Activated CD4-positive, alpha-beta T cell treated with anti-CD3 and anti-CD28 coated beads for 4 hours (primary cell): ENCODE measurements at places on chromosomes 4 and X.

DNA sequence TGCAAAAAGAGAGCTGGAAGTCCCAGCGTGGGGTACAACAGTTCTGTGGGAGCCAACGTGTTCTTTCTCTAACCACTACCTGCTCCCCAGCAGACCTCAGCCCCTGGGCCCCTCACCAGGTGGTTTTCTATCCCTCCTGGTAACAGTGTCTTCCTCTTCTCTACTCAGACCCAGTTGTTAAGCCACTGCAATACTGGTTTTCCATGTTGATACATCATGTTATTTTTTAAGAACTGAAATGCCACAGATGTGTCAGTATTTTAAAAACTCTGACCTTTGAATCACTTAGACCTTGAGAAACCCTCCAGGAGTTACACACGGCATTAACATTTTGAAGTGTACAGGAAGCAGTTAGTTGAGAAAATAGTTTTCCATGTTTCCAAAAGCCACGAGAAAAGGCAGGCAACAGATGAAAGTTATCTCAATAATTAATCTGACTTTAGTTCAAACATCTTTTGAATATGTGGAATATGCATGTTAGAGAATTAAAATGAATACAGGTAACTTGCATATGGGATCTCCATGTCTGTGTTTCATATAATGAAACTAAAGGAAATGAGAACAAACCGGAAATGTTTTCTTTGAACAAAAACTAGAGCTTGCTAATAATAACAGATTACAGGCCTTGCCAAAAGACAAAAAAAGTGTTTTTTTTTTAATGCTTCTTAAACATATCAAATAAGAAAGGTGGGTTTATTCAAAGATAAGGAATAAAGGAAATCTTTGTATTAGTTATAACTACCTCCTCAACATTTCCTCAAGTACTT lies 108.8 kb downstream of the ZNF827 start:
- DNase-seq: no peak

DNA sequence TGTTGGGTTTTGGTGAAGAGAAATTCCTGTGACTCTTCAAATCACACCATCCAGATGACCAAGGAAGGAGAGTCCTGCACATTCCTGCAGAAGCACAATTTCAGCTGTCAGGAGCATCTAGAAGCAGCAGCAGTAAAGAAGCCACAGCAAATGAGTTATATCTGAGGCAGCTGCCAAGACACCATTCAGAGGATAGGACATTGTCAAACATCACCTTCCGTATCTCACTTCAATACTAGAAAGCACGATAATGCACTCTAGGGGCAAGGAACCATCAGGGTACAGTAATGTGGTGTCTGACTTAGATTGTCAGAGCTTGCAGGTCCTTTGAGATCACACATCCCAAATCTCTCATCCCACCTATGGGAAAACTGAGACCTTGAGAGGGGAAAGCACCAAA lies 134.5 kb downstream of the COL4A6 start:
- DNase-seq: no peak

DNA sequence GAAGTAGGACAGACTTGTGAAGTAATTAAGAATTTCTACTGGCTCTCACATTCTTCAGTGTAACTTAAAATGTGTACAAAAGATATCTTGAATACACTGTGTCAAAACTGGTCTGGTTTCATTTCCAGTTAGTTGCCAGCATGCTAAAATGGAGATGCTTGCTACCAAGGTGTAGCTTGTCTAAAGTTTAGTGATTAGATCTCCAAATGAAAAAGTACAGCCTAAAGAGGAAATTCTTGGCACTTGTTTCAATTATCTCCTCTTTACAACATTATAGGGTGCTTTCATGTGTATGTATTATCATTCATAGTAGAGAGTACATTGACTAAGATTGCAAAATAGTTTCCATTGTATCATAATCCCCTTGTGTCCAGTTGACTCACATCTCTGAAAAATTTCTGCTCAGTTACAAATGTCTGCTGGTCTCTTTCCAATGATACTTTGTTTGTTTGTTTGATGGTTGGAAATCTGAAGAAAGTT lies 97.3 kb upstream of the SPRY1 start:
- no peak for DNase-seq

DNA sequence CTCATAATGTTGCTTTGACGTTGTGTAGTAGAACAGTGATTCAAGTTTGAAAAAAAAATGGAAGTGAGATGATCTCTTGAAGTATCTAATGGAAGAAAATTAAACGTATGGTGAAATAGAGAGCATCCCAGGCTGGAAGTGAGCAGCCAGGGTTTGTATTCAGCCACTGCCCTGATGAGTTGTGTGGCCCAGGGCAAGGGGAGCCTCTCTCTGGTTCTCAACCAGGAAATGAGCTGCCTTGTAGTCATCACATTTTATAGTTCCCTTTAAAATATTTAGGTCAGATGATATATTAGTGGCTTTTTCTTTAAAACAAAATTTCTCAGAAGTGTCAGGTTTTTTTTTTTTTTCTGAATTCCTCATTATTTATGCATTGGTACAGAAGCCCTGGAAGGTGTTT lies 150.3 kb downstream of the GPAT3 start:
- DNase-seq: no peak

DNA sequence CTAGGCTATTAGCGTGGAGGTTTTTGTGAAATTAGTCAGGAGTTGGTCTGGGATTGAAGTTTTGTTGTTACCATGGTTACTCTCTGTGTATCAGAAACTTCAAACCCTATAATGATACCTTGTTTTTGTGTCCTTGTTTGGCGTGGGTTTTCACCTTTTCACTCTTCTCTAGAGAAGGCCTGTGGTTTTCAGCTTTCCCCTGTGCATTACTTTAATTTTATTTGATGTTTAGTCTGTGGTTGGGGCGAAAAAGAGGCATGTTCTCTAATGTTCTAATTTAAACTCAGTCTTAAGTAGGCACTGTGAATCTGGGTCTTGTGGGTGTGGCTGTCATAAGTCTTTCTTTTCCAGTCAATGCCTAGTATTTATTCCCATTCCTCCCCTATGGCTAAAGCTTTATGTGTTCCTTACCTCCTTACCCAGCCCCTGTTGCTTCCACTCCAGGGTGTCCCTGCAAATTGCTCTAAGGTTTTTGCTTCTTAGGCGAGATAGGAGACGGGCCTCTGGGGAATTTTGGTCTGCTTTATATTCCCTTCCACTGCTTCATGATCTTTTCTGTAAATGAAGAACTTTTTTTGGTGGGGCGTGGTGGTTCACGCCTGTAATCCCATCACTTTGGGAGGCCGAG lies 326.3 kb upstream of the ZCCHC13 start:
- peak; percentile 8 for DNase-seq

- no peak for DNase-seq
Measured at GRCh38 chrX:120205816-120206753, 44.5 kb upstream of the ZBTB33 start.

DNA sequence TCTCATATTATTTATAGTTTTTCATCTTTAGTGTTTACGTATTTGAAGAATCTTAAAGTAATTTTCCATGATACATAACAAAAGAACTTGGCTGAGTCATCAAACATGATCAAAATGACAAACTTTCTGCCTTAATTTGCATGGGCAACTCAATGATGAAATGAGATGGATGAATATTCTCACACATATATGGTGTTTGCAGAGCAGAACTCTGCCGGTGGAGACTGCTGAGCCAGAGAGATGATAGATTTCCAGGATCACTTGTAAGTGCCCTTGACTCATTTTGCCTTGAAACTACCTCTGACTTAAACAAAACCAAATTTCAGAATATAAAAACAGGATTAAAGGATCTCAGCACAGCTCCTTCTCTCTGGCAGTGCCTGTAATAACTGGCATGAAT lies 38.2 kb downstream of the TRPC3 start:
- no peak for DNase-seq

DNA sequence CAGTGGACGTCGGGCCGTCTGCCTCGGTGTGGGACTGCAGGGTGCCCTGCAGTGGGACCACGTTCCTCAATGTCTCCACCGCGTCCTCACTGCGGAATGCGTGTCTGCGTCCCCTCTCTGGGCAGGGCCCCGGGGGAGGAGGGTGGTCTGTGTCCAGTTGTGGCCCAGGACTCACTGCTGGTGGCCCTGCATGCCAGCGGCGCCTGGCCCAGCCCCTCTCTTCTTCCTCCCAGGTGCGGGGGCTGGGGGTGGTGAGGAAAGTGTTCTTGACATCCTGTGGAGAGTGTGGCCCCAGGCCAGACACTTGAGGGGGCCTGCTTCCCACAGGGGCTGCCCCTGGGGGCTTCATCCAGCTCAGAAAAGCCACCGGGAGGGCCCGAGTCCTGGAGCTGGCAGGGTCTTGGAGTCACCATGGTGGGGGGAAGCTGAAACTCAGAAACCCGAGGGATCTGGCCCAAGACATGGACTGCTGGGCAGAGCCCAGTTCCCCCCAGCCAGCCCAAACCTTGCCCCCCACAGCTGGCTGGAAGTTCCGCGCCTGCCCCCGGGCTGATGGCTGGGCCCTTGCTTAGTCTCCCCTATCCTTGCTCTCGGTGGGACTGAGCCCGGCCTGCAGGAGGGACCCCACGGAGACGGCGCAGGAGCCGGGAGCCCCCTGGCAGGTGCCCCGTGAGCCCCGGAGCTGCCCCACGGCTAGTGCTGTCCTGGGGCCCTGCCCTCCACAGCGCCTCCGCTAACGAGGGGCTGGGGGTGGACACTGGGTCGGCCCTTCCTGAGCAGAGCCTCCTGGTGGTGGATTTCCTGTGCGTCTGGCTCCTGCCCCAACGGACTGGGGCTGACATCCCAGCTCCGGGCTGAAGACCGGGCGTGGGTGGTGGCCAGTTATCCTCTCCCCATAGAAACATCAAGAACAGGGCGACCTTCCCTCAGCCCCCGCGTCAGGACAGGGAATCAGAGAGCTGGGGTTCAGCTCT lies 2.9 kb downstream of the DOK7 start:
- DNase-seq: no peak

DNA sequence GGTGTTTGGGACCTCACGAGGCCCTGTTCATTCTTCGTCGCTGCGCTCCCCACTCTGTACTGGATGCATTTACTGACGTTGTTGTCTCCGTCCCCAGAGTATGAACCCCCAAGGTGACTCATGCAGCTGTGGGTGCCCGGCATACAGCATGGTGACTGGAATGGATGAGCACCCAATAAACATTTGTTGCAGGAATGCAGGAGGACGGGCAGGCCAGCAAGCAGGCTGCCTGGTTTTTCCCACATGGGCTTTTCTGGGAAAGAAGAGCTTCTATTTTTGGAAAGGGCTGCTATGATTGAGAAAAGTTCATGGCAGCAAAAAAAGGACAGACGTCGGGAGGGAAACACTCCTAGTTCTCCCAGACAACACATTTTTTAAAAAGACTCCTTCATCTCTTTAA lies 893 bp upstream of the SOD3 start:
- no peak for DNase-seq

GRCh38 chr4:10582059-10582686 lies 102.4 kb downstream of the CLNK start:
- DNase-seq: peak; percentile 5

DNA sequence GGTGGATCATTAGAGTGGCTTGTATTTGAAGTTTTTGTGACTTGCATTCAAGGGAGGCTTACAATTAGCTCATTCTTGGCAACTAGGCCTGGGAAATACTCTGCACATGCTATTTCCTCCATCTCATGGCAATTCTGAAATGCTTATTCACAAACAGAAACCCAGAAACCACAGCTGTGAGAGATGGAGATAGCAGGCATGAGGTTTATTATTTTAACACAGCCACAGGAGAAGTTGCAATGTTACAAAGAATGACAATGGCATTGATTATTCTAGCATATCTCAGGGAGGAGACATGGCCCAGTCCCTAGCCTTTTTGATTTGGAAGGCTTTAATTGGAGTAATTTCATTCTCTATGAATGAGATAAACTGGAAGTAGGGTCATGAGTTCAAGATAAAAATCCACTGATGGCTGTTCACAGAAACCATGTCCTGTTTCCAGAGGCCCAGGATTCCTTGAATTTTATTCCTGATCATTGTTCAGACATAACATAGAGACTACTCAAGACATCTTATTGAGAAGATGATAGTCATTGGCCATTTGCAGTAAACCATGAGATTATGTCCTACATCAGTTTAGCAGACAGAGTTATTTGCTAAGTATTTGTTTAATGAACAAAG lies 123.9 kb downstream of the MID1 start:
- DNase-seq: no peak

GRCh38 chr4:665751-666435 lies 8.2 kb downstream of the ATP5ME start:
- DNase-seq: no peak

- no peak for DNase-seq
Measured at GRCh38 chr4:156718226-156718625, 253.4 kb downstream of the PDGFC start.

GRCh38 chr4:143357161-143357845 lies 20.6 kb downstream of the GAB1 start:
- no peak for DNase-seq

DNA sequence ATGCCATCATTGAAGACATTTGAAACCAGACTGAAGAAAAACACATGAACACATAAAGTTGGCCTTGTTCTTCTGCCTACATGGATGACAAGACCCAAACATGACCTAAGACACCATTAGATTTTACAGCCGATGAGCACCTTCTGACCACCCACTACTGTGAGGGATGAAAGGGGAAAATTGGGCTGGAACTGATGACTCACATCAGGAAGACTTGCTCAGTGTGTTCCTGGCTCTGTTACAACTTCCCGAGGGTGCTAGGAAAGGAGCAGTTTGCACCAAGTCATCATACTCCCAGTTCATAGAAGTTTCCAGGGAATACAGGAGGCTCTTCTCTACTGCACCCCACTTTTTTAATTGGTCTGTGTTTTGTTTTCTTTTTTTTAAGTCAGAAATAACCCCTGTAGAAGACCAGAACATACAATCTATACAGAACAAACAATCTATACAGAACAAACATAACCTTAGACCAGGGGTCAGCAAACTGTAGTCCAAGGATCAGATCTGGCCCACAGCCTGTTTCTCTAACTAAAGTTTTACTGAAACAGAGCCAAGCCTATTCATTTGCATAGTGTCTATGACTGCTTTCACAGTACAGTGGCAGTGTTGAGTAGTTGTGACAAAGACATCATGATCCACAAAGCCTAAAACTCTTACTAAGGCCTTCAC lies 25.3 kb downstream of the BTC start:
- no peak for DNase-seq

GRCh38 chrX:66130469-66130868 lies 33.6 kb upstream of the HEPH start:
- DNase-seq: no peak

DNA sequence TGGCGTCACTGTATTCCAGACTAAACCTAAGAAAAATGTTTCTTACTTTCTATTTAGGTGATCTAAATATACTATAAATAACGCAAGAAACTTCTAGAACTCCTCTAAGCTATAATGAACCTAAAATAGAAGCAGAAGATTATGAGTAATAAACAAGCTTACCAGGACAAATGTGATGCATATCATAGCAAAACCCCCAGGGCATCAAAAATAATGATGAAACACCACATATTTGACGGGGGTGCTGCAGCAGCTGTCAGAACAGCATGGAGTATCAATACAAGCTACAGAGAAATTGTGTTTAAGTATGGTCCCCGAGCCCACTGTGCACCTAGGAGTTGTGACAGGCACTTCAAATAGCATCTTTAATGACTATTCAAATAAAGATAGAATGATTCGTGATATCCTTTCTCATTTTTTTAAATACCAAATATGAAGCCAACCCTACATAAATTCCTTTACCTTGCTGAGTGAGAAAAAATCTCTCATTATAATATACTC lies 337.3 kb downstream of the CENPC start:
- DNase-seq: no peak
